ENCODE measurements at places on chromosomes 2 and 18. TPM values are rescaled to one million over a fixed set of nuclear protein-coding genes. Genes with fewer than 3 reads are reported as not detected.

IL18R1 gene
- total RNA-seq: 3.5 TPM

CKAP2L gene
- total RNA-seq: 21.6 TPM

GRCh38 chr2:210768329-210768910 is 212.0 kb downstream of the CPS1 start:
- no peak for DNase-seq

AOX1 gene
- total RNA-seq: 76.6 TPM

Measured in MCF 10A (cell line).